Stimulated activated CD4-positive, alpha-beta T cell treated with anti-CD3 and anti-CD28 coated beads, Interleukin-4, amount 100 ng/mL, for 4 hours (primary cell): ENCODE measurements at places on chromosomes 16 and 17.

DNA sequence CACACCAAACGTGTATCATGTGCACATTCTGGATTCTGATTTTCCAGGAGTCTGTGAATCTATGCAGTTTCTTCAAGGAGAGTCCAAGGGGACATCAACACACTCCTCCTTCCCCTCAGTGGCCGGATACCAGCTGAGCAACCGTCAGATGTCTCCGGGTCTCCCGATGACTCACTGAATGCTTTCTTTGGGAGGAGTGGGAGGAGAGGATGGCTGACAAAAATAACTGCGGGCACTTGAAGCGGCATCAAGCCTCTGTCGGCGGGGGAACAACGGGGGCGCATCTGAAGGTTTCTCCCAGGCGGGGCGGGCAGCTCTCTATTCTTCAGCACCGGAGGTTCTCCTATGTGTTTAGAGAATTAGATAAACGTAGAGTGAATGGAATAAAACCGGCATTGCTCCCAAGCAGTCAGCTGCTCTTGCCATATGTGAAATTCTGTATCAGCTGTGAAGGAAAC is 24.6 kb upstream of the LRRC75A start:
- no peak for DNase-seq

DNA sequence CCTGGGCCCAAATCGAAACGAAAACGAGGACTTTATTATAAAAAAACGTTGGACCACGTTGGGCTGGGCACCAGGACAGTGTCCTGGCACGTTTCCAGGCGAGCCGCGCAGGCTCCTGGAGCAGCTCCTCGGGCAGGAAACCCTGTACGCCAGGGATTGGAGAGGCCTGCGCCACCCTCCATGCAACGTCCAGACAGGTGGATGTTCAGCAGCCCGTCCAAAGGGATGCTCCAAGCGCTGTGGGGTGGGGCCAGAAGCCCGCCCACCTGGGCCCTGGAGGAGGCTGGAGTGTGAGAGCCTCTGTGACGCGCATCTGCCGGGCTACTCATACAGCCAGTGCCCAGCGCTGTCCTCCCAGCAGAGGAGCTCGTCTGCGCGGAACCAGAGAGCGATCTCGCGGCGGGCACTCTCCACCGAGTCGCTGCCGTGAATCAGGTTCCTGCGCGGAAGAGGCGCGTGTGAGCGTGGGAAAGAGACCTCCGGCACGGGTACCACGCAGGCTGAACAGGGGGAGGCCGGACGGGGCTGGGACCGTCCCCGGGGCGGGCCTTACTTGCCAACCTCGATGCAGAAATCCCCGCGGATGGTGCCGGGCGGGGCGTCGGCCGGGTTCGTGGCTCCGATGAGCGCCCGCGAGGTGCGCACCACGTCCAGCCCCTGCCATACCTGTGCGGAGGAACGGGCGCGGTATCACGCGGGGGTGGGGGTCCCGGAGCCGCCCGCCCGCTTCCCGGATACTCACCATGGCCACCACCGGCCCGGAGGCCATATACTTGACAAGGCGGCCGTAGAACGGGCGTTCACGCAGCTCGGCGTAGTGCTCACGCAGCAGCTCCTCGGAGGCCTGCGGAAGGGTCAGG is 785 bp downstream of the NME3 start:
- peak; percentile 62 for DNase-seq

DNA sequence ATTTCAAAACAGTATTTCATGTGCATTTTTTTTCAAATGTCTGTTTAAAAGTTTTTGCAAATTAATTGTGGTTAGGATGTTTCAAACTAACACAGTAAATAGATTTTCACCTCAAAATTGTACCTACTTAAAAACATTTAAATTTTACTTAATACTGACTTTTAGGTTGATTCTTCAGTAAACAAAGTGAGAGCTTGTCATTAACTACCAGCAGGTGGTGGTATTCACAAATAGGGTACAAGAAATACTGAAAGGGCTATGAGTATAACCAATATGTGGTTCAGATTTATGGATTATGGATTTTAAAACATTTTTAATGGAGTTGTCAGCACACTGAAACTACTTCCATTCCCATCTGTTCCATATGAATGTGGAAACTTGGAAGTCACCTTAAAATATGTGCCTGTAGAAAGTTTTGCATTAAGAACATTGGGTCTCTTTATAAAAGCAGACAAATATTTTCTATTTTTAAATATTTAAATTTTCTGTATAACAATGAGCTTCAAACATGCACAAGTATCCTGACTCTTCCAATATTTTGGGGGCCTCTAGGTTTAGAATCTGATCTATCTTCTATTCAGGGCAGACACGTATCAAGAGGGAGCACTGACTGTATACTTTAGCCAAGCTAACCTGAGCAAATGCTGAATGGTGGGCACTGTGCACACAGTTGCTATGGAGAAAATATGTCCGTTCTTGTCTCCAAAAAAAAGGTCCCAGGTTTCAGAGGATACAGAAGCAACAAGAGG is 155.6 kb downstream of the SNX11 start:
- no peak for DNase-seq

DNA sequence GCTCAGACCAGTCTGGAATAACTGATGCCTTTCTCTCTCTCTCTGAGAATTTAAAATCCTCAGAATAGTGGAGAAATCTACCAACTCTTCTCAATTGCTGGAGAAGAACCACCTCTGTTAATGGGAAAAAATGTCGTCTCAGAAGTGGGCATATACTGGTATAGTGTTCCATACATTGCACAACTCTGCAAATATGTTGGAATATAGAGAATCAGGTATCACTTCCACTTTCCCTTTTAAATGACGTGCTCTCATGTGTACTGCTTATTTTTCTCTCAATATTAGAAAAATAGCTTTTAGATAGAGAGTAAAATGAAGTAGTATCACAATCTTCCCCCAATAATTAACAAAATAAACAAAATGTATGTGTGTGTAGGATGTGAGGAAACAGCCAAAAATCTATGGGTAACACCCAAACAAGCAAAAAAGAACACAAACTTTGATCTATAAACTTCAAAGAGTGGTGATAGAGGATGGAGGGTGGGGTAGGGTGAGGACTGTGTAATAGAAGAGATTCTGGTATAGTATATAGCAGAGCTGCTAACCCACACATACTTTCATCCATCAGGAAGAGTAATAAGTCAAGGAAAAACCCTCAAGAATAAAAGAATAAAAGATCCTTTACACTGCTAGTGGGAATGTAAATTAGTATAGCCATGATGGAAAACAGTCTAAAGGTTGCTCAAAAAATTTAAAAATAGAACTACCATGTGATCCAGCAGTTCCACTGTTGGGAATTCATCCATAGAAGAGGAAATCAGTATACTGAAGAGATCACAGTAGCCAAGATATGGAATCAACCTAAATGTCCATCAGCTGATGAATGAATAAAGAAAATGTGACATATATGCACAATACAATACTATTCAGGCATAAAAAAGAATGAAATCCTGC is 46.9 kb downstream of the NFATC3 start:
- no peak for DNase-seq

- no peak for DNase-seq
Measured at GRCh38 chr17:13426991-13427390, 174.7 kb downstream of the HS3ST3A1 start.

DNA sequence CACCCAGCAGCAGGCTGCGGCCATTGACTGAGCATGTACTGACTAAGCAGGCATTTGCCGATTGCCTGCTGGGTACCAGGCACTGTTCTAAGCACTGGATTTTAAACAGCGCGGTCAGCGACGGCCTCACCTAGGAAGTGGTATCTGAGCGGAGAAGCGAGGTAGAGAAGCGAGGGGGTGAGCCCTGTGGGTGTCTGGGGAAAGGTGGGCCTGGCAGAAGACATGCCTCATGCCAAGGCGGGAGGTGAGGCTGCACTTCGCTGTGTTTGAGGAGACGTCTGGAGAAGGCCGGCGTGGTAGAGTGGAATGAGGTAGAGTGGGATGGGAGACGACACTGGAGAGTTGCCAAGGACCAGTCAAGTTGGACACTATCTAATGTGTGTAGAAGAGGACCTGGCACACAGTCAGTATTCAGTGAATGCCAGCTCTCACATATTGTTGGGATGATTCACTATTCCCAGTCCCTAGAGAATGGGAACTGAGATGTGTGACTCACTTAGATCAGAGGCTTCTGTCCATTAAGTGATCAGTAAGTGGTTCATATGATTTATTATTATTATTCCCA is 14.4 kb downstream of the SYCE1L start:
- DNase-seq: no peak

- DNase-seq: no peak
Measured at GRCh38 chr17:77436481-77436880, 295.7 kb downstream of the SEC14L1 start.

DNA sequence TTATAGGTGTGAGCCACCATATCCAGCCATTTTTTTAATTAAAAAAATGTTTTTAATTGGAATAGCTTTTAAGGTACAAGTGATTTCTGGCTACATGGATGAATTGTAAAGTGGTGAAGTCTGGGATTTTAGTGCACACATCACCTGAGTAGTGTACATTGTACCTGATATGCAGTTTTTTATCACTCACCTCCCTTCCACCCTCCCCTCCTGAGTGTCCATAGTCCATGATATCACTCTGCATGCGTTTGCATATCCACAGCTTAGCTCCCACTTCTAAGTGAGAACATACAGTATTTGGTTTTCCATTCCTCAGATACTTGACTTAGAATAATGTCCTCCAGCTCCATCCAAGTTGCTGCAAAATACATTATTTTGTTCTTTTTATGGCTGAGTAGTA is 13.4 kb upstream of the CRYBA1 start:
- no peak for DNase-seq

- DNase-seq: no peak
Measured at GRCh38 chr16:20415541-20415940, 6.2 kb downstream of the ACSM5 start.

DNA sequence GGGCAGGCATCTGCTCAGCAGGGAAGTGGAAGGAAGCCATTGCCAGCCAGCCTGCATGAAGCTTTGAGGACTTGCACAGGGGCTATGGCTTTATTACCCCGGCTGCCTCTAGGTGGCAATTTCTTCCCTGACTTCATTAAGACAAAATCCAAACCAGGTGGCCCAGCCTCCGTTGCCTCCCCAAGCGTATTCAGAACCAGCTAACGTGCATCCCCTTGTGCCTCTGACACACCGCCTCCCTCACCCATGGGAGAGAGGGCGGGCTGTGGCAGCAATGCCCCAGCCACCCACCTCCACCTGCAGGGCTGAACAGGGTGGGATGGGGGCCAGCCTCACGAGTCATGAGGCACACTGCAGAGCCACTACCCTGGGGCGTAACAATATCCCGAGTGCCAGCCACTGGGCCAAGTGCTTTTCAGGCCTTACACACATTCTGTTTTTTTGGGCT is 6.8 kb downstream of the KIFC3 start:
- no peak for DNase-seq

DNA sequence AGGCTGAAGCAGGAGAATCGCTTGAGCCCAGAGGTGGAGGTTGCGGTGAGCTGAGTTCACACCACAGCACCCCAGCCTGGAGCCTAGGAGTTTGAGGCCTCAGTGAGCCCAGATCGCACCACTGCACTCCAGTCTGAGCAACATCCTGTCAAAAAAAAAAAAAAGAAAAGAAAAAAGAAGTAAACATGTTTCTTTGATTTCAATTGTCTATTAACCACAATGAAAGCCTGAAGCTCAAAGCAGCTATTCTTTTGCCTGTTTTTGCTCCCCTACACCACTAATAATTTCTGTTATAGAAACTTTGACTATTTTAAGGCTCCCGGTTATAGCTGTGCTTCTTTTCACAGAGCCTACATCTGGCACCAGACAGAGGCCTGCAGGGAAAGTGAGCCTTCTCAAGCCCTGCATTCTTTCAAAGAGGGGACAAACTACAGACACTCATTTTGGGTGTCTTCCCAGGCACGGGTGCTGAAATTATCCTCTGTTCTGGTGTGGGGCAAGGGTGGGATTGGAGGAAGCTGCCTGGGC is 14.2 kb upstream of the SLC52A1 start:
- peak; percentile 22 for DNase-seq

GRCh38 chr17:4272213-4272971 is 8.6 kb upstream of the ANKFY1 start:
- no peak for DNase-seq

- no peak for DNase-seq
Measured at GRCh38 chr17:49190932-49191331, 19.4 kb downstream of the GNGT2 start.
